ENCODE measurements at places on chromosomes 4 and X.
A peak's percentile ranks its signal among the peaks of the same experiment; 100 is the strongest.

GRCh38 chrX:37692918-37693317 is 7.3 kb downstream of the XK start:
- DNase-seq, result peak; percentile 6

GRCh38 chr4:5940470-5941203 is 47.8 kb upstream of the CRMP1 start:
- peak; percentile 17 for DNase-seq

DNA sequence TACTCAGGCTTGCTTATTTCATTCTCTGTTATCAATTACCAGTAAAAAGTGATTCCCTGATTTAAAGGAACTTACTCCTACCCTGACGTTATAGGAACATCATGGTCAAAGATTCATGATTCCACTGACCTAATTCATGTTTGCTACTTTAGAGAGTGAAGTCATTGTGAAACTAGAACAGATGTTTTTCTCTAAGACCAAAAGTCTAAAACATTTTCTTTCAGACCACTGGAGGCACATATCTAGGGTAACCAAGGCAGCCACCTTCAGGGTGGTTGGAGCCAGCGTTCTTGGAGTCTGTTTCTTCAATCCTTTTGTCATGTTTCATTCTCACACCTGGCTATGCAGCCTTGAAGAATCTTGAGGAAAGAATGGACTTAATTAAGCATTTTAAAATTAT is 77.8 kb downstream of the GALNTL6 start:
- no peak for DNase-seq

DNA sequence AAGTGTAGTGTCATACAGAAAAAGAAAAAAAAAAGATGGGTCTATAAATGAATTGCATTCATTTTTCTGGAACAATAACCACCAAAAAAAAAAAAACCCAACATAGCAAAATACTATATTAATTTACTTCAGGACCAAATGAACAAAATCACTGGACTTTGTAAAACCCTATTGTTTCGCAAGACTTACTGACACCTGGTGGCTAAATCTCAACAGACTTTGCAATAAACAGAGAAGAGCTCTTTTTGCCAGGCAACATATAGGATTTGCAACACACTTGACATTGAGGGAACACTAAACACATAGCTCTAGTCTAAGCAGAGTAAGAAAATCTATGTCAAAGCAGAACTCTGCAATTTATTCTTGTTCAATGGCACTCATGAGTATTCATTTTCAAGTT is 990.2 kb downstream of the STPG2 start:
- no peak for DNase-seq

DNA sequence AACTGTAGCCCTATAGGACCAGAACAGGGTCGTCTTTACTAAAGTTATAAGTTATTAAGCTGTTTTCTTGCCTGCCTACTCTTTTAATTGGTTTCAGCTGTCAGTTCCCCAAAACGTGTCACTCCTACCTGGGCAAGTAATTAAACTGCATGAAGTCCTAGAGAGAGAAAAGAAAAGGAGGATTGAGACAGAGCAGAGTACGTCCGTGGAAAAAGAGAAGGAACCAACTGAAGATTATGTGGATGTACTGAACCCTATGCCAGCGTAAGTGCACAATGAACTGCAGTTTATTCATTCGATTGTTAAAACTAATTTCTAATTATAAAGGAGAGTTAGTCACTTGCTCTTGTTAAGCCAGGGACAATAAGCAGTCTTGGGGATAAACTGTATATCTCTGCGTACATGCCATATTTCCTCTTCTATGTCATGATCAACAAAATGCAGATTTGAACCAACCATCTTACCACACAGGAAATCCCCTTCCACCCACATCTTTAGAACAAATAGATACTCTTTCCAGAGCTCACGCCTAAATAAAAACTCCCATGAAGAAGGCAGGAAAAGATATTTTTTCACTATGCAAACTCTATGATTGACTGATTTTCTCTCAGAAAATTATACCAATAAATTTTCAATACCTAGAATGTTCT is 22.8 kb downstream of the STAP1 start:
- DNase-seq, result no peak

GRCh38 chrX:41236629-41237028 is 97.3 kb upstream of the DDX3X start:
- DNase-seq, result no peak

DNA sequence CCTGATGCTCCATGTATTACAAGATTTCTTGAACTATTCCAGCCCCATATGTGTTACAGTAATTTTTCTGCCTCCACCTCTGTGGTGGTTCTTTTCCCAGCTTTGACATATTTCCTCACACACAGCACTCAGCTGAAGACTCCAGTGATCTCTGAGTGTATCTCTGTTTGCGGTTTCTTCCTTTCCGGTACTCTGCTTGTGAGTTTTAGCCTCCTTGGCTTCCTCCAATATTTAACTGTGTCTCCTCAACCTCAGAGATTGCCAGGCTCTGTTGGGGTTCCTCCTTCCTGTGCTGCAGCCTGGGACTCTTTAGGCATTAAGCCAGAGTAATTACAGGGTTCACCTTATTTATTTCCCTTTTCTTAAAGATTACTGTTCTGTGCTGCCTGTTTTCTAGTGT is 73.2 kb downstream of the NFKB1 start:
- DNase-seq, result peak; percentile 50

DNA sequence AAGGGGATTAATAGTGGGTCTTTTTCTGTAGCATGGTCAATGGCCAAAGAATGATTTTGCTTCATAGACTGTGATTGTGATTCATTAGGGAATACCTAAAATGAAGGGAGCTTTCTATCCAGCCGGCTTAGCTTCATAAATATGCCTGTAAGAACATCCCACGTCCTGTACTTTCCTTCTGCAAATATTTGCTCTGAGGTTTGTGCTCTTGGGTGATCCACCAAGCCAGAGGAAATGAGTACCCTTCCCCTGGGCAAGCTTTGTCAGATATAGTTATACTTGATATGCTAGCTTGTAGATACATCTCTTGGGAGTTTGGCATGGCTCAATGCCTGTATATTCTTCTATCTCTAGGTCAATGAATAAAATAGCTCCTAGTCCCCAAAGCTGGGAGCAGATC is 28.2 kb upstream of the SPARCL1 start:
- no peak for DNase-seq

GRCh38 chrX:23666282-23666681 is 1.0 kb upstream of the PRDX4 start:
- DNase-seq, result no peak

- no peak for DNase-seq
Measured at GRCh38 chr4:141409556-141409955, 188.9 kb downstream of the ZNF330 start.

DNA sequence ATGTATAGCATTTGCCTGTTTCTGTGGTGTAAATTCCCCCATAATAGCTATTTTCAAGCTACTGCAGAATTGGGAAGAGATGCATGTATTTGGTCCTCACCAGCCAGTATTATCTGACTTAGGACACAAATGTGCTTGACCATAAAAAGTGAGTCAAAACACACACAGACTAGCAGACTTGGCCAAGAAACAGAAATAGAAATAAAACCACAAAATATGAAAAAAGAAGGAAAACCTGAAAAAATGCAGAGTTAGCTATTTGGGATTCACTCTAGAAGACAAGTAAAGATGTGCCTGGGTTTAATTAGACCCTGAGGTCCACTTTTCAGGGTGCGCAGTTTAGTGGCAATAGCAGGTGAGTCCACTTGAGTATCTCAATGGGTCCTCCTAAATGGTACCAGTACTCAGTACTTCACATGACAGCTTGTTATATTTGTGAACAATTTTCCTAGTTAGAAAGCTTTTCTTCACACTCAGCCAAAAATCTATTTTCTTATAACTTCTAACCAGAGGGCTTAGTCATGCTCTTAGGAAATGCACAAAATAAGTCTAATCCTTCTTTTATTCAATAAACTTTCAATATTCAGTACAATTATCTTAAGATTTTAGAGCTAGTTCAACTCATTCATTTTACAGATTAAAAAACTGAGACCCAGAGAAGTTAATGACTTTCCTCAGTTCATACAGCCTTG is 108.7 kb upstream of the JADE1 start:
- peak; percentile 14 for DNase-seq

- DNase-seq, result peak; percentile 30
Measured at GRCh38 chrX:39900777-39901170, 197.0 kb downstream of the BCOR start.

DNA sequence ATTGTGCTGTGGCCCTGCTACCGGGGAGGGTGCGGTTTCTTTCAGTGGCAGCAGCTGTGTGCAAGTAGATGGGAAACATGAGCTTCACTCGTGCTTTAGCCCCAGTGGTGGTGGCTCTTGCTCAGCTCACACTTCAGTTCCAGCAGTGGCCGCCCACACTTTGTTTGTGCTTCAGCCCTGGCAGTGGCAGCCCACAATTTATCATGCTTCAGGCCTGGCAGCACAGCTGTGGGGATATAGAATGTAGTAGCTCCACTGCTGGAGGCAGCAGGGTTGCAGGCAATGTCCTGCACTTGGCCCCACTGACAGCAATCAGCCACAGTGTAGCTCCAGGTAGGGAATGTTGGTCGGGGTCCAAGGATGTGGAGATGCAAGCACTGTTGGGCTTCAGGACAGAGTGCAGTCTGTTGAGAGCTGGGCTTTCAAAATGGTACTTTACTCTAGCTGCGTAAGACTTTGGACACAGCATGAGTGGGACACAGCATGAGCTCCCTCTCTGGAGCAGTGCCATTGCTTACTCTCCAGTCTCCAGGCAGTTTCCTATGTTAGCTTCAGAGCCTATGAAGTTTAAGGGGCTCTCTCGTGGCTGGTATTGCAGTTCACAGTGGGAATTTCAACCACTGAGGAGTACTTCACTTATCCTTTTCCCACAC is 413.1 kb downstream of the PDGFC start:
- DNase-seq, result no peak

GRCh38 chr4:7993671-7994070 is 54.0 kb upstream of the AFAP1 start:
- DNase-seq, result no peak

GRCh38 chr4:126559961-126560360 is 1072.8 kb upstream of the INTU start:
- DNase-seq, result no peak

DNA sequence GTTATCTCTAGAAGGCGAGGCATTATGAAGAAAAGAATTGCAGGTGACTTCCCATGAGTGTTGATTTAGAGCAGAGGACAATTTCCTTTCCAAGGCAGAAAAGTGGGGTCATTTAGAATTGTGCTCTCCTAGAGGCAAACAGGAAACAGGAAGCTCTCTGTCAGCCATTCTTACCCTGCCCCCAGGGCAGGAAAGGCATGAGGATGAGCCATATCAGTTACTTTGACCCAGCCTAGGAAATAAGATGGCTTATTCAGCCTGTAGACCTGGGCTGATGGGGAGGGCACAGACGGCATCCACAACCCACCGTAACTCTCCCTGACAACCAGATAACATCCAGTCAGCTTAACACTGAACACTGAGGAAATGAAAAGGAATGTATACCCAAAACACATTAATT is 88.8 kb upstream of the KDR start:
- no peak for DNase-seq

DNA sequence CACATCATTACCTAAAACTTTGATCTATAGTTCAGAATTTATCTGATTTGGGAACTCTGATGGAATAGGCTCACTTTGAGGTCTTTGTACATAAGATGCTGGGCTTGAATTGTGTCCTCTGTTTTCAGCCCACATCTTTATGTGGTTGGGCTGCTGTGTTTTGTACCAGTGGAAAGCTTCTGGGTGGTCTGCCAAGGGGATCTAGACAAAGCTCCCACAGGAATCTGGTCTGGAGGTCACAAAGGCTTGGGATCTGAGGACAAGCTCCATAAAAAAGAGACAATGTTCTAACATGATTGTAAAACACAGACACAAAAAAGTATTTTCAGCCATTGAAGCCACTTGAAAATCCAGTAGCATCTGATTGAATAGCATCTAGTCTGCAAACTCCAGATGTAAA is 393.5 kb upstream of the PITX2 start:
- DNase-seq, result peak; percentile 2

- DNase-seq, result no peak
Measured at GRCh38 chrX:19776753-19777152, 110.6 kb downstream of the SH3KBP1 start.

DNA sequence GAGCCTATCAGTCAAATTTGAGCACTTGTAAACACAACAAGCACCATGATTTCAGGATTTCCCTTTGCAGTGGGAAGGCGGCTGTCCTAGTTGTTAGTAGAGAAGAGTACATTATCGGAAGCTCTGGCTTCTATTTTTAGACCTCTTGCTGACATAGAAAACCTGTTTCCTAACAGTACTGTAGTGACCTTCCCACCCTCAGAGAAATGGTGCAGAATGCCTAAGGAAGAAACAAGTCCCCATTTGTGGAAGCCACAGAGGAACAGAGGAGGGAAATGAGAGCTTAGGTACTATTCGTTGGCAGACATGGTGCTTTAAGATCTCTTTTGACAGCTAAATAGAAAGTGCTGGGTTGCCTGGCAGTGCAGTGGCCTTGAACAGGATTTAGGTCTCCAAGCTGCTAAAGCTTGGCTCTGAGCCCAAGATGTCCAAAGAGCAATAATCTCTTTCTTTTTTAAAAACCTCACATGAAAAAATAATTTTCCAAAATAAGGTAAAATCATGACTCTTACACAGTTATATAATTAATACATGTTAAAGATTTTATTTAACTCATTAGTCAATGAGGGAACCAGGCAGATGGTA is 24.9 kb downstream of the GLRA2 start:
- no peak for DNase-seq

DNA sequence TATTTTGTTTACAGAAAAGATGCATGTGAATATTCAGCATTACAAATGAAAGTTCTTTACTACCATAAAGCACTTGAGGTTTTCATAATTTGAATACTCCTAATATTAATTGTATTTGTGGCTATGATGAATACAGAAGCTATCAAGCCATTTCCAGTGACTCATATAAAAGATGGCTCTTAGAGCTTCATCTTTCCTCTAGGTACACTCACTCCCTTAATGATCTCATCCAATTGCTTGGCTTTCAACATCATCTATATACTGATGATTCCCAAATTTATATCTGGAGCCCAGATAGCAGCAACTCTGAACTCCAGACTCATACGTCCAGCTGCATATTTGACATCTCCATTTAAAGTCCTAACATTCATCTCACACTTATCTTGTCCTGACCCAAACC is 183.4 kb upstream of the FAM241A start:
- peak; percentile 72 for DNase-seq

GRCh38 chr4:566508-567295 is 9.4 kb downstream of the TMEM271 start:
- no peak for DNase-seq

- peak; percentile 3 for DNase-seq
Measured at GRCh38 chrX:88883200-88883599, 136.2 kb downstream of the CPXCR1 start.

GRCh38 chrX:69505772-69506616 is 1.9 kb downstream of the NALF2 start:
- no peak for DNase-seq

All from fibroblast of skin of right quadriceps (primary cell).